Stomach (tissue), 19 donors: ENCODE measurements at places on chromosomes 11 and 22. TPM values are rescaled to one million over a fixed set of nuclear protein-coding genes. Genes with fewer than 3 reads are reported as not detected.

DNA sequence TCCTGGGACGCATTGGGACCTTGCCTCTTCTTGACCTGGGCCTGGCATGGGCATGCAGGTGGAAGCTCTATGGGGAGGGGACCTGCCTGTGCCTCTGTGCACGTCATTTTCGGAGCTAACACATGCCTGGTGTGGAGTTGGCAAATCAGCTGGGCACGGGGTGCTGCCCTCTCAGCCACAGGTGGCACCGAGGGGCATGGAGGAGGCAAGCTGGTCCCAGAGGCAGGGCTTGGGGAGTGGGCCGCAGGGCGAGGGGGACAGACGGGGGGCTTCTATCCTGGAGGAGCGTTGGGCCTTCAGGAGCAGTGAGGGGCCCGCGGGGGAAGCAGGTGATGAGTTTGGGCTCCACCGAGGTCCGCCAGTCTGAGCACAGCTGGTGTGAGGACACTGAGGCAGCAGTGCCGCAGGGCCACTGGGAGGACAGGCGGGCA lies 362.0 kb downstream of the TBC1D22A start:
- DNase-seq = no peak

- no peak for DNase-seq
These were observed 27.4 kb downstream of the CASP12 start for GRCh38 chr11:104870910-104871309.

GRCh38 chr11:5368502-5369043 lies 15.0 kb upstream of the OR51M1 start:
- DNase-seq = no peak

The OR5M10 gene
- not detected for polyA plus RNA-seq

The SLC37A4 gene
- polyA plus RNA-seq = 13.0 TPM
